ENCODE measurements at places on chromosomes 3 and 15. TPM values are rescaled to one million over a fixed set of nuclear protein-coding genes. Genes with fewer than 3 reads are reported as not detected.

CCDC9B gene
- 2.9 TPM for polyA plus RNA-seq

GLCE gene
- polyA plus RNA-seq = 15.6 TPM

RBP2 gene
- polyA plus RNA-seq = not detected

C3orf20 gene
- polyA plus RNA-seq = not detected

NRROS gene
- polyA plus RNA-seq = 2.9 TPM
